ENCODE measurements at places on chromosomes 2 and 18. TPM values are rescaled to one million over a fixed set of nuclear protein-coding genes. Genes with fewer than 3 reads are reported as not detected.

The CDH7 gene
- not detected for total RNA-seq

The GYPC gene
- 147 TPM for total RNA-seq

The GAD1 gene
- total RNA-seq, result not detected

The TUBB8B gene
- total RNA-seq, result not detected

The SERPINB10 gene
- not detected for total RNA-seq

The CPLX4 gene
- total RNA-seq, result not detected

The NAT8 gene
- not detected for total RNA-seq

The TMEM200C gene
- total RNA-seq, result not detected

The HRH4 gene
- 0.10 TPM for total RNA-seq

The REEP1 gene
- 0.98 TPM for total RNA-seq

The CHRNG gene
- total RNA-seq, result not detected

The BCL2 gene
- 0.98 TPM for total RNA-seq

The SERPINE2 gene
- 2.0 TPM for total RNA-seq

The NHEJ1 gene
- total RNA-seq, result 19.3 TPM

The RAMP1 gene
- not detected for total RNA-seq

The SNRPD1 gene
- 7.8 TPM for total RNA-seq

The PROKR1 gene
- total RNA-seq, result not detected

The RAB31 gene
- 33.6 TPM for total RNA-seq

The GREB1L gene
- 6.0 TPM for total RNA-seq

The GALNT3 gene
- 0.33 TPM for total RNA-seq

The C2orf81 gene
- total RNA-seq, result 0.19 TPM

The MATN3 gene
- total RNA-seq, result 1.4 TPM

The INHBB gene
- 6.9 TPM for total RNA-seq

The CDK15 gene
- not detected for total RNA-seq

The ZNF521 gene
- 324 TPM for total RNA-seq

The ALK gene
- not detected for total RNA-seq

The GPAT2 gene
- total RNA-seq, result 18.3 TPM

The CSRNP3 gene
- 0.19 TPM for total RNA-seq

The ANKRD62 gene
- not detected for total RNA-seq

The SERPINB11 gene
- not detected for total RNA-seq

The MRPS9 gene
- 17.6 TPM for total RNA-seq

Data from vein endothelial cell (primary cell).